ENCODE measurements at places on chromosomes 1 and 21.

- no peak for DNase-seq
Measured at GRCh38 chr1:193090865-193091264, 14.3 kb downstream of the GLRX2 start.

DNA sequence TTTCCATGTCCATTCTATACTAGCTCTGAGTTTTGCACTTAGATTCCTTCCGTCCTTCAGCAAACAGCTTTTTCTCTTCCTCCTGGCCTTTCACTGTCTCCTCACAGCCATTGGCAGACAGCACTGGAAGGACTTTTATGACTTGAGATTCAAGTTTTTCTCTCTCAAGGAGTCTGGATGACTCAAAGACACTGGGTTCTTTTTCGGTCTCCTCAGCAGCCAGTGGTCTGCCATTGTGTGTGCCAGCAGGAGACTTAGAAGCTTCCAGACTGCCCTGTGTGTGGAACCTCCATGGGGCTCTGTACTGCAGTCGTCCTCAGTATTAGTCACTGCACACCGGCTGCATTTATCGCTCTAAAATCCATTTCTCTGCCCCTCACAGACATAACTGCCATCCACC lies 30.5 kb downstream of the NTNG1 start:
- DNase-seq = no peak

- no peak for DNase-seq
Measured at GRCh38 chr1:212597487-212597886, 11.1 kb upstream of the ATF3 start.

DNA sequence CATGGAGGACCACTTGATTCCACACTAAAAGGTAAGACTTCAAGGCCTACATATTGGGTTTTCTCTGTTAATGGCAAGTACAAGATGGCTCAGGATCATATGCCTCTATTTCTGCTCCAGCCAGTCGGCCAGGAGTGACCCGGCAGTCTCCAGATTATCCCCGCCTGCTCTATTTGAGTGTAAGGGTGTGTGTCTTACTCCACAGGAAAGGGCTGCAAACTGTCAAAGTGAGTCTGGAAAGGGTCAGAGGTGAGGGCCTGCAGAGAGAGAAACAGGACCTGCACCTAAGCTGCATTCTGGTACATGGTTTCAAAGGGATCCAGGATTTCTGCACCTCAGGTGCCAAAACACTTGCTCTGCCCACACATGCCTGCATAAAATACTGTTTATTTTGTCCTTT lies 9.2 kb downstream of the ZNF692 start:
- DNase-seq = no peak

- no peak for DNase-seq
Measured at GRCh38 chr1:236673289-236673919, 12.9 kb upstream of the ACTN2 start.

DNA sequence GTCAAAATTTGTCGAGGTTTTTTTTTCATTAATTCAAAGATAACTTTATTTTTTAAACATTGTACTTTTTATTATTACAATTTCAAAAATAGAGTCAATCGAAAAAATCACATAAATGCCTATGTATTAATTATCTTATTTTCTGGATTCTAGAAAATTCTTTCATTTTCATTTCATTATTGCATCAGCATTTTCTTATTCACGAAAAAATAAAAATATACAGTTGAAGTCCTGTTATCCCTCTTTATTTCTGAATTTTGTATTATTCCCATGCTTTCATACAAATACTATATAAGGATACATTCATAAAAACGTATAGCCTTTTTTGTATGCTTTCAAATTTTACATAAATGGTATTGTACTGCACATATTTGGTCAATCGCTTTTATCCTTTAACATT lies 681.0 kb upstream of the USP24 start:
- no peak for DNase-seq

DNA sequence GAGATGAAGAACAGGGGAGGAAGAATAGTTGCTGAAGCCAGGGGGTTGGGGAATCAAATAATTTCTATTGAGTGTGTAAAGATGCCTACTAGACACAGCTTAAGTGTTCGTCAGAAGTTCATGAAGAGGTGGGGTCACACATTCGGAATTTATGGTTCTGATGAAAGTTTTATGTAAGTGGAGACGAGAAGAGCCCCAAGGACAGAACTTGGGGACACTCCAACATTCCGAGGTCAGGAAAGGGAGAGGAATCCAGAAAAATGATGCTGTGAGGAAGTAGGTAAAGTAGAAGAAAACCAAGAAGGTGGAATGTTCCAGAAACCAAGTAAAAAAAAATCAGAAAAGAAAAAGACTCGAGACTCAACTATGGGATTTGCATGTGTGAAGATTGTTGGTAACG lies 272.5 kb downstream of the SIPA1L2 start:
- DNase-seq = no peak

GRCh38 chr1:90616395-90616794 lies 100.7 kb downstream of the BARHL2 start:
- no peak for DNase-seq

GRCh38 chr1:37893673-37894072 lies 34.3 kb upstream of the MTF1 start:
- no peak for DNase-seq

DNA sequence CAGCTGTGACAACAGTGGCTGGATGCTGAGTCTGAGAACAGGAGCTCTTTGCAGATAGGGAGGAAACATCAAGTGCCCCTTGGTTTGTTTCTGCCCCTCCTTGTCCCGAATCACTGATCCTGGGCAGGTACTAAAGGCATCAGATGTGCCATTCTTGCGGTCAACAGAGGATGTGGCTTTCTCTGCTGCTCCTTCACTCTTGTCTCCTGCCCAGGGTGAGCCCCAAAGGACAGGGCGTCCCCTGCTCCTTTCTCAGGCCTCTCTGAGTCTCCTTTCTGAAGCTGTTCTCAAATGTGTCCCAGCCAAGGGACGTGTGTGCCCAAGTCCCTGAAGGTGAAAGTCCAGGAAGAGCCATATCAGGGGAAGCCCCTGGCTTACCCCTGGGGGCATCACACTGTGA lies 31.7 kb downstream of the SLC37A1 start:
- no peak for DNase-seq

DNA sequence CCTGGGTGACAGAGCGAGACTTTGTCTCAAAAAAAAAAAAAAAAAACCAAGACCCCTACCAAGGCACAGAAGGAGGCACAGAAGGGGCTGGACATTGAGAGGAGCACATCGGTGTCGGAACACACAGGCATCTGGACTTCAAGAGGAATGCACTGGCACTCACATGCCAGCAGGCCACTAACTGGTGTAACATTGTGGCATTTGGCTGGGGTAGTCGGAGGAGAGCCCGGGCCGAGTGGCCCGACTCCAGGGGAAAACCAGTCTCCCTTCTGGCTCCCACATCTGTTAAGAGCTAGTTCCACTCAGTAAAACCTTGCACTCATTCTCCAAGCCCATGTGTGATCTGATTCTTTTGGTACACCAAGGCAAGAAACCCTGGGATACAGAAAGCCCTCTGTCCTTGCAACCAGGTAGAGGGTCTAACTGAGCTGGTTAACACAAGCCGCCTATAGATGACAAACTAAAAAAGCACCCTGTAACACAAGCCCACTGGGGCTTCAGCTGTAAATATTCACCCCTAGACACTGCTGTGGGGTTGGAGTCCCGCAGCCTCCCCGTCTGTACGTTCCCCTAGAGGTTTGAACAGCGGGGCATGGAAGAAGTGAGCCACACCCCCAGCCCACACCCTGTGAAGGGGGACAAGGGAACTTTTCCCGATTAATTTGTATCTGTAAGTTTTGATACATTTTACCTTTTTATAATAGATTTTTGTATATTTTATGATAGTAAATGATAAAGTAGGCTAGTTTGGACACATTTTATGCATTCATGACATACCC lies 17.2 kb upstream of the AKIRIN1 start:
- peak; percentile 13 for DNase-seq

GRCh38 chr1:12065872-12066271 lies 2.8 kb downstream of the TNFRSF8 start:
- DNase-seq = no peak

DNA sequence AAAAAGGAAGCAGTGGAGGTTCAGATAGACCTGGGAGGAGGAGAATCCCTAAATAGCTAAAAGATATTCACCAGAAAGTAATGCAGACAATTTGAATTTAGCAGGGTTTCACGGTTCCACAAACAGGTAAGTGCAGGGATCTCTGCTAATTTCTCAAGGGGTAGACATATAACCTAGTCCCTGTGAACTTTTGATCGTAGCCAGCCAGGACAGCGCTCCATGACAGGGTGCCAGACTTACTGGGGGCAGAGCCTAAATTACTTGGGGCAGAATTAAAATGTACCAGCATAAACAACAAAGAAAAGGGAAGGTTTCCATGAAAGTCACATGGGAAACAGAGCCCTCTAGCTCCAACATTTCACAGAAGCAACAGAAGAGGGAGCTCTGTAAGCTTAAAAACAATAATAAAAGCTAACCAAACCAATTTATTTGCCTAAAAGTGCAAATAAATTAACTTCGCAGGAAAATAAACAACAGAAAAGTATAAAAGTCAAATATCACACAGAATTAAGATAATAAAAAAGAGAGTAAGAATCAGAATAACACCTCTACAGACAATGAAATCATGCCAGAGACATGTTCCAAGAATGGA lies 198.3 kb downstream of the DUSP10 start:
- no peak for DNase-seq

- DNase-seq = no peak
Measured at GRCh38 chr1:64956733-64957441, 9.5 kb downstream of the JAK1 start.

- no peak for DNase-seq
Measured at GRCh38 chr21:27525780-27526179, 558.9 kb upstream of the ADAMTS5 start.

- DNase-seq = no peak
Measured at GRCh38 chr1:14712136-14712535, 113.7 kb downstream of the KAZN start.

DNA sequence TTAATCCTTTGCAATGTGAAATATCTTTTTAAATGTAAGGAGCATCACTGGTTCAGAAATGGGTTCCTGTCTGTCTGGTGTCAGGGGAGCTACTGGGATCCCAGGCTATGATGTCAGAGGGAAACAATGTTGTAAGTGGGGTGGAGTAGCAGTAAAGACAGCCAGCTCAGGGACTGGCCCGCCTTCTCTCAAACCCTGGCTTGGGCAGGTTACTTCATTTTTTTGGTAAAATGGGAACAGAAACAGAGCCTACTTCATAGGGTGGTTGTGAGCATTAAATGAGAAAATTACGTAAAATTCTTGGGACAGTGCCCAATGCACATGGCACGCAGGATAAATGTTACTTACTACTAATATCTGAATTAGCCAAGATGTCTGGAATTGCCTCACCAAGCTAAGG lies 30.7 kb upstream of the IL20 start:
- DNase-seq = peak; percentile 23

DNA sequence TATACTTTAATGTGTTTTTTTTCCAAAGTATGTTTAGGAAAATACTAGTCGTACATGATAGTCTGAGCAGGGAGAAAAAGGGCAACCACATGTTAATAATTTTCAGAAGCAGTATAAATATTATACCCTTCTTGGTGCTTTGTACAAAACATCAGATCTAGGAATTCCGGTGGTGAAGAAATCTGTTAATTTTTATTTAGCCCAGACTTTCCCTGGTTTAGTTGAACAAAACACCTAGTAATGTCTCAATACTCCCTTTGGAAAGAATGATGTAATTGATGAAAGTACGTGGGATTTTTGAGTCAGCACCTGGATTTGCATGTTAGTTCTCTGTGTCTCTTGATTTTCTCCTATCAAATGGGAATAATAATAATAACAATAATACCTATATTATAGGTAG lies 38.4 kb upstream of the KCNK2 start:
- no peak for DNase-seq

DNA sequence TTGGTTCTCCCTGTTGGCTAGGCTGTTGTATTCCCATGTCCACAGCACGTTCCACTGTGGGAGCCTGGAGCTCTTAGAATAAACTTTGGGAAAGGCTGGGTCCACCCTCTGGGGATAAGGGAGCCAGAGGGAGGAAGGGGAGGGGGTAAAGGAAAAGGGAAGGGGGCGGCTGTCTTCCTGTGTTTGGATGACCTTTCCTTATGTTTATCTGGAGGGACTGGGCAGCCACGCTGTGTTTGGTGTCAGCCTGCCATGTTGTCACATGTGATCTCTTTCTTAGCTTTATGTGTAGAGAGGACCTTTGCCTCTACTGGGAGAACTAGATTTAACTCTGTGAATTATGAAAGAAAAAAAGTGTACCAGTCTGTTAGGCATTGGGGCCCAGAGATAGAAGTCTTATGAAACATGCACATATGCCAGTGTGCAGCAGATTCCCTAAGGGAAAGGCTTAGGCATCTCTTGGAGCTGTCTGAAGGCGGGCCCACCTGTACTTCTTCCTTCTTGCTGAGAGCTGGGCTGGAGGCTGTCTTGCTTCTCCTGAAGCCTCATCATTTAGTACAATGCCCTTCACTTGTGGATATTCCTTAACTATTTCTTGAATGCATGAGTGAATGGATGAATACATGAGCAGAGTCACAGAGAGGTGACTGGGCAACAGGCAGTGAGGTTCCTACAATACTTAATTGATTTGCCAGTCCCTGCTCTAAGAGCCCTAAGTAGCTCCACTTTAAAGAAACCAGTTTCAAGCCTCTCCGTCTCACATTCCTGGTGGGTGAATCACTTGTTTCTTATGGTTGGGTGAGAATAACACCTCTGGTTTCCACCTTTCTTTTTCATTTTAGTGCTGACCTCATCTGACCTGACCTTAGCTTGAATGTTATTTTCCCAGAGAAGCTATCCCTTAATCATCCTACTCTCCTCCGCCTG lies 62.5 kb upstream of the ARHGAP29 start:
- DNase-seq = peak; percentile 40

- DNase-seq = no peak
Measured at GRCh38 chr1:25245809-25246599, 1.2 kb downstream of the RSRP1 start.
